KBM-7 (cell line): ENCODE measurements at places on chromosomes 3 and 15.

DNA sequence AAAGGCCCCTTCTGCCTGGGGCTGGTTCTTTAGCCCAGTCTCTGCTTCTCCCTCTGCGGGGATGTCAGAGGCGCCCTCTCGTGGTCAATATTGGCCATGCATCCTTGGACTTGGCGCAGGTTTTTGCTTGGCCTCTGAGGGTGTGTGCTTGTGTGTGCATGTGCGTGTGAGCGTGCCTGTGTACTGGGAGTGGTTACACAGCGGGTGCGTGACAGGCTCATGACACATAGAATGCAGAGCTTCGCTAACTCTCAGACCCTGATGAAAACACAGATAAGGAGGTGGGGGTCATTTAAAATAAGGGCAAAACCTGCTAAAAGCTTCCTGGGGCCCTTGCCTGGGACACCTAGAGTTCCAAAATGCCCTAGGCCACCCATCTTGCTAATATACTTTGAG, 160.9 kb downstream of the SMAD6 start:
- DNase-seq: peak; percentile 99

GRCh38 chr15:92711457-92711831, 55.9 kb upstream of the FAM174B start:
- no peak for DNase-seq

GRCh38 chr3:104206925-104207324, 1159.8 kb upstream of the ALCAM start:
- DNase-seq: no peak

GRCh38 chr3:87468235-87468634, 191.9 kb upstream of the POU1F1 start:
- DNase-seq: no peak

- no peak for DNase-seq
These were observed 138.4 kb downstream of the GHSR start for GRCh38 chr3:172309741-172310427.

- DNase-seq: no peak
These were observed 350.9 kb downstream of the ZIC1 start for GRCh38 chr3:147760085-147760484.

DNA sequence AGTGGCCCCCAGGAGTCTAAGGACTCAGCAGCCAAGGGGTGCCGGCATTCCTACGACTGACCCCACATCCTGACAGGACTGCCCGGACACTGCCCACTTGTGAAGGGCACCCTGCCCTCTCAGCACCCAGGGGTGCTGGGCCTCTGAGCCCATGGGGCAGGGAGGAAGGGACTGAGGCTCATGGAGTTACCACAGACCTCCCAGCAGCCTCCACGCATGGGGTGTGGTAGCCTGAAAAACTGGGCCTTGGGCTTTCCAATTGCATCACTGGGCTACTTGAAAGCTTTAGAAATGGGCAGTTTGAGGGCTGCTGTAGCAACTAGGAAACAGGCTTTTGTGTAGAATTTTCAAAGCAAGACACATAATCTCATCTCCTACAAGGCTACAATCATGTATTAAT, 13.2 kb downstream of the TKT start:
- DNase-seq: no peak

DNA sequence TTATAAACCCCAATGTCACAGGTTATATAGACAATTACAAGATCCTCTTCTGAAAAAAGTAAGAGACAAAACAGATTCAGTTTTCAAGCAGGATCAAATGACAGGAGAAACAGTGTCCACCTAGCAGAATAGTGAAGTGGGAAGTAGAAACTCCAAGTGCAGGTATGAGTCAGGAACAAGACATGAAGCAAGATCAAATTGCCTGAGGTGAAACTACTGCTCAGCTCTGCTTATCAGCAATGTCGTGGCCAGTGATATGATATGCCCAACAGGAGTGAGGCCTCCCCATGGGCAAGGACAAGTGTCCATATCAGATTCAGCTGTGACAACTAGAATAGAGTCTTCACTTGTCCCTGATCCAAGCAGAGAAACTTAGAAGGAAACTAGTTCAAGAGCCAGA, 100.0 kb downstream of the ZMAT3 start:
- DNase-seq: no peak

DNA sequence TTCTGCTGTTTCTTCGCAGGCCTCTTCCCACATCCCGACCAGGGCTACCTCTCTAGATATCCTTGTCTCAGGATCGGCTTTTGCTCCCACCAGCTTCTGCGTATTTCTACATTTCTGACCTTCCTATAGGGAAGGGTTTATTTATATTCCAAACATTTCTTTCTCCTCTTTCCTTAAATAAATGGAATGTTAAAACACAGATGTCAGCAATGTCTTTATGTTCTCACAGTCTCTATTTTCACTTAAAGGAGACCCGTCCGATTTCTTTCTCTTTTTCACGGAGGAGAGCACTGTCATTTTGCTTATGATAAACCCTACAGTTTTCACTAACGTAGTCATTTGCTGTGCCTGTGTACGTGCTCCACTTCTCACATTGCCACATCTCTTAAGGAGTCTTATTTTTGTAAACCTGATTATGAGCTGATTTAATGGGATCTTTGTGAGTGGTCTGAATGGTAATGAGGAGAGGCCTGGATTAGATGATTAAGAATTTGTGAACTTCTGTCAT, 630 bp downstream of the KIF15 start:
- no peak for DNase-seq
